Effector memory CD8-positive, alpha-beta T cell (primary cell): ENCODE measurements at places on chromosomes 7 and 10.
A peak's percentile ranks its signal among the peaks of the same experiment; 100 is the strongest.

DNA sequence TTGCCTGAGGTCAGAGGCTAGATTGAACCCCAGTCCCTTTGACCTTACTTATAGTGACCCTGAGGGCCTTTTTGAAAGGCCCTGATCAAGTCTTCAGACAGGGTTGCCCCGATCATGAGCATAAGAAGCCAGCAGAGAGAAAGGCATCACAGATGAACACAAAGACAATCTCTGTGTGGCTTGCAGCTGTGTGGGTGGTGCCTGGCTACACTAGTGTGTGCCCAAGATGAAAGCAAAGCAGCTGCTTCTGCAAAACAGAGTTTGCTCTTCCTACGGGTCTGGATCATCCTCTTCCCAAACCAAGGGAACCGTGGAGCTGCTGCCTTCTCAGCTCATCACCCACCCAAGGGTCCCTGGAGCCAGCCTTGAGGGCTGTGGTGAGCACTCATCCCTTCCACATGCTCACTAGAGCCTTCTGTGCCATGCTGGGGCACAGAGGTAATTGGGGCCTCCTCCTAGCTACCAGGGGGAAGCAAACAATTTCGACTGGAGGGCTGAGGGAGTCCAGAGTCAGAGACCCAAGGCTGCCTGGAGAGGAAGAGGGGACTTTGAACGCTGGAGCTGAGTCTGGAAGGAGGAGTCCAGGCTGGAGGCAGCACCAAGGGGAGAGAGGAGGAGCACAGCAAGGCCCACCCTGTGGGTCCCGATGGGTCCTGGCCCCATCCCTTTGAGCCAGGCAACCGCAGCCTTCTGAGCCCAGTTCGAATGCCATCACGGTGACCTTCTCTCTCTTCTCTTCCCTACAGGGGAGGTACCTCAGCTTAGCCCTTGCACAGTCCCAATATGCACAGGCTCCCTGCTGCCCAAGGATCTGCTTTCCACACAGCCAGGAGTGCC, 42.3 kb downstream of the ANTXRL start:
- DNase-seq: no peak

DNA sequence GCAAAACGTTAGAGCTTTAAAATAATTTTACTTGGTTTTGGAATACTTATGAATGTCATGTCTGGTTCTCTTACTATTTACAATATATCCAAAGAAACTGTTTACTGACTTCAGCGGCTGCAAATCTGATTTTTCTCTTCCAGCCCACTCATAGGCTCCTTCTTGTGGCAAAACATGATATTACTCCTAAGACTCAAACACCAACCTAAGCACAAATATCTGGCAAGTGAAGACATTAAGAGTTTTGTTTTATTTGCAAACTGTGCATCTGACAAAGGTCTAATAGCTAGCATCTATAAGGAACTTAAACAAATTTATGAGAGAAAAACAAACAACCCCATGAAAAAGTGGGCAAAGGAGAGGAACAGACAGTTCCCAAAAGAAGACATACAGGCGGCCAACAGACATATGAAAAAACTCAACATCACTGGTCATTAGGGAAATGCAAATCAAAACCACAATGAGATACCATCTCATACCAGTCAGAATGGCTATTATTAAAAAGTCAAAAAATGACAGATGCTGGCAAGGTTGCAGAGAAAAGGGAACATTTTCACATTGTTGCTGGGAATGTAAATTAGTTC, 20.3 kb upstream of the GJC3 start:
- DNase-seq: no peak

- DNase-seq: no peak
Observed at GRCh38 chr7:111903016-111903415, 303.2 kb downstream of the DOCK4 start.

DNA sequence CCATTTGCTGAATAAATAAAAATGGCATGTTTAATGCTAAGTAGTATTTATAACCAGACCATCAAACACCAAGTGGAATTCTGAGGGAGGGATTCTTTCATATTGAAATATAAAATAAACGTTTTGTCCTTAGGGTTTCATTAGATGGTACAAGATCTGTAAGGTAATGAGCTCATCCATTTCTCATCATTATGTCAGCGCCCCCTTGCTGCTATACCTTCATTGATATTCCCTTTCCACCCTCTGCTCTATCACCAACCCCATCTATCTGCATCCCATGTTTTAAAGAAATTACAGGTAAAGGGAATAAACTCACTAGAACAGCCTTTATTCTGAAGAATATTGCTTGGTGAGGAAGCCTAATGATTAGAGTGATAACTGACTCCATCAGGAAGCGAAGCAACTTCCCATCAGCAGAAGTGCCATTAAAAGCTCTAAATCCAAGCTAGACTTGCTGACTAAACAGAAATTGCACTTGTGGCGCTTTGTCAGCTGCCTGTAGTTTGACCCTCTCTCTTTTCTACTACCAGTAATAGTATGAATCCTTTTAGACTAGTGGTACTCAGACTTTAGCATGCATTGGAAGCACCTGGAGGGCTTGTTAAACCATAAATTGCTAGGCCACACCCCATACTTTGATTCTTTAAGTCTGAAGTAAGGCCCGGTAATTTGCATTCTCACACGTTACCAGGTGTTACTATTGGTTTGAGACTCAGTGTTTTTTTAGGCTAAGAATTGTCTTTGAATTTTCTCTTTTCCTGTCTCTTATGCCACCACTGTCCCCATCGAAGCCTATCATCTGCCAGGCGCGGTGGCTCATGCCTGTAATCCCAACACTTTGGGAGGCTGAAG, 27.5 kb downstream of the ADD3 start:
- no peak for DNase-seq

GRCh38 chr7:126462405-126462804, 790.3 kb downstream of the GRM8 start:
- DNase-seq: no peak

DNA sequence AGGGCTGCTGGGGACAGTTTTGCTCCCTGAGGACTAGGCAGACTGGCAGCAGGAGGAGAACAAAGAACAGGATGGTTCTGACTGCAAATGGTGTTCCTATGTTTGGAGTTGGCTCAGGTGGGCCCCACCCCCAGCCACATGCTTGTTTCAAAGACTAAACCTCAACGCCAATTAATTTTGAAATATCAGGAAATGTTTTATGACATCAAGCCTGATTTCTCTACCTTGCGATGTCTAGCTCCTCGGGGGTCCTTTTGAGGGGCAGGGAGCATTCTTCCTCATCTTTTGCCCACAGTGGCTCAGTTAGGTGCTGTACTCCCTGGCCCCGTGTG, 4.1 kb upstream of the MYH16 start:
- DNase-seq: no peak

GRCh38 chr10:66058594-66058993, 867.2 kb upstream of the LRRTM3 start:
- no peak for DNase-seq

DNA sequence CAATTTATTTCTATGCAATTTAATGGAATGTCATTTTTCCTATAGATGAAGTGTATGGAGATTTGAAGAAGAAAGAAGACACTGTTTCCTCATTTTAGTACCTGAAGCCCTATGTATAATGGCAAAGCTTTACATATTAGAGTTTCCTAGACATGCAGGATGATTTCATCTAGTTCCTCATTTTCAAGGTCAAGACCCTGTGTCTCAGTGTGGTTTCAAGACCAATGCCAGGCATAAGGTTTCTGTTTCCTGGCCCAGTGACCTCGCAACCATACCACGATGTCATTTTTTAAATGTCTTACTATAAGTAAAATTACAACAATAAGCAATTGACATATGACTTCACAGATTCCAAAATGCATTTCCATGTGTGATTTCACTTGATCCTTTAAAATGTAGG, 336.5 kb upstream of the PRKCQ start:
- no peak for DNase-seq

DNA sequence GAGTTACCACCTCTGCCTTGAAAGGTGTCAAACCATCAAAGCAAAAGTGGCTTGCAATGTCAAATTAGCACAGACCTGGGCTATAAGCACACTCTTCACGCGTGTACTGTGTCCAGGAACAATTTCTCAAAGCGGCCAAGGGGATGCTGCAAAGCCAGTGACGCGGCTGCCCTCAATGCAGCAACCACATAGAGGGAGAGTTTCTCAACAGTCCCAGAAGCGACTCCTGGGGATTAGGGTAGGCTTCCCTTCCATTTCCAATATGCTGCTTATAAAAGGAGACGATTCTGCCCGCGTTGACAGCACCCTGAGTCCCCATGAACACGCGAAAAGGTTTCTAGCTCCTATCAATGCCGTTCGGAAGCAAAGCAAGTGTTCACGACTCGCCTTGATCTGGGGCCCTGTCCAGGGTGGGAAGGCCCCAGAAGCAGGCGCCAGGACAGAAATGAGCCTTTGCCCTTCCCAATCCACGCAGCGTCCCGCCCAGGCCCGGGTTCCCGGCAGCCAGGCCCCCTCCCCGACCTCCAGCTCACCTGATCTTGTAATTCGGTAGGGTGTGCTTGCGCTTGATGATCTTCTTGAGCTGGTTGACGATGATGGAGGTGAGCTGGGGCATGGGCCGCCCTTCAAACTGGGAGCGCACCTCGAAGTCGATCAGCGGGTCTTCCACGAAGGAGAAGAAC, 1.3 kb downstream of the PDZD8 start:
- peak; percentile 62 for DNase-seq

- no peak for DNase-seq
Observed at GRCh38 chr7:77687747-77688144, 8.5 kb upstream of the RSBN1L start.

GRCh38 chr10:84542522-84543490, 214.4 kb downstream of the CCSER2 start:
- no peak for DNase-seq

DNA sequence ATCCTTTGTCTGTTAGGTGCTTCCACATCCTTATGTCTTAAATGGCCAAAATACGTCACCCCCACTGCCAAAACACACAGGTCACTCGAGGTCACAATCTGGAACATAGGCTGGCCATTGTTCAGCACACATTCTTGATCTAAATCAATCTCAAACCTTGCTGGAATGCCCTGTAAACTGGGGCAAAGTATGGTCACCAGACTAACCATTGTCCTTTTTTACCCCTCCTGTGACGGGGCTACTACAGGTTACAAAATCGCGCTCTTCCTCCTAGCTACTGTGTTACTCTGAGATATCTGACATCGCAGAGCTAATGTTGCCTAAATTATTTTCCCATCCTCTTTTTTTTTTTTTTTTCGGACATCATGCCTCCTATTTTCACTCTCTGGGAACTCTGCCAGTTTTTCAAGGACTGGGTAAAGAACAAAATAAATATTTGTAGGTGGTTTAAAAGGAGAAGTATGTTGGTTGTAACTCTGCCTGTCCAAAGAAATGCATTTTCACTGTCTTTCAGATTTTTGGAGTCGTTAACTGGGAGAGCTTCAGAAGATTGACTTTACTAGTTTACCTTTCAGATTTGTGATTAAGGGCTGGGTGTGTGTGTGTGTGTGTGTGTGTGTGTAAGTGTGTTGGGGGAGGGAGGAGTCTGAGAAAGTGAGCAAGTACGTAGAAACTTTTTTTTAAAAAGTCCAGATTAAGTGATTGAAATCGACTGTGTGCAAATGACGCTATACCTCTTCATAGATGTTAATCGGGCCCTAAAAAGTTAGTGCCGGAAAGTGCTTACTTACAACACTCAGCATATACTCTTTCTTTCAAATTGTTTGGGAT, 942 bp upstream of the KIAA1217 start:
- no peak for DNase-seq

DNA sequence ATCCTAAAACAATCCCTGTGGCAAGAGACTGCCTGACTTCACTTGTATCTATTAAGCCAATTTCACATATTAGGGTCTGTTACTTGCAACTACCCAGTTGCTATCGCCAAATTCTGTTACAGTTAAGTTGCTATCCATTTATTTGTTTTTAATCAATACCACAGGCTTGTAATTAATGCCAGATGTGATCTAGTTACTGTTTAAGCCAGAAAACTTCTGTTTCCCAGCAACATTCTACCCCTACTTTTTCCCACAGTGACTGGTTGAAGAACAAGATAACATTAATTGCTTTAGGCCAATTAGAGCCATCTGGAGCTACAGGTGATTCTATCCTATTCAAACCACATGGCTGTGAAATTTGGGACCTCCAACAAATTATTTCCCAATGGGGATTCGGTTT, 131.3 kb downstream of the ALOX5 start:
- no peak for DNase-seq
